ENCODE measurements at places on chromosomes 5 and 9. TPM values are rescaled to one million over a fixed set of nuclear protein-coding genes. Genes with fewer than 3 reads are reported as not detected.

Gene SLCO6A1
- not detected for total RNA-seq

Gene ADAMTS12
- total RNA-seq, result 3.0 TPM

Gene C9orf153
- total RNA-seq, result not detected

Gene CDH18
- total RNA-seq, result 0.10 TPM

GRCh38 chr5:173490681-173491080 lies 125.8 kb downstream of the BOD1 start:
- DNase-seq, result no peak

DNA sequence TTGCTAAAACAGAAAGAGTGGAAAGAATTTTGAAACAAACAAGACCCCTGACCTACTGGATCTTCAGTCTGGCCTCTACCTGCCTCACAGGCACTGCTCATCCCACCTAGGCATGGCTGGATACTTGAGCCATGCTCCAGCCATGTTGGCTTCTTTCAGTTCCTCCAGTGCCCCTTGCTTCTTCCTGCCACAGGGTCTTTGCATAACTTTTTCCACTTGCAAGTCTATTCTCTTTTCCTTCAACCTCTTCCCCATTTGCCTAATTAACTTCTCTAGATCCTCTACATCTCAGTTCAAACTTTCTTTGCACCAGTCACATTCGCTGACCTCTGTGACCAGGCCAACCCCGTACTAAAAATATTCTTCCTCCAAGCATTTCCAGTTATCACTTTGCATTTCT lies 50.4 kb downstream of the STARD4 start:
- DNase-seq, result no peak

Data from H7 (cell line).